Liver (tissue), 10 donors: ENCODE measurements at places on chromosomes 3 and 15.

DNA sequence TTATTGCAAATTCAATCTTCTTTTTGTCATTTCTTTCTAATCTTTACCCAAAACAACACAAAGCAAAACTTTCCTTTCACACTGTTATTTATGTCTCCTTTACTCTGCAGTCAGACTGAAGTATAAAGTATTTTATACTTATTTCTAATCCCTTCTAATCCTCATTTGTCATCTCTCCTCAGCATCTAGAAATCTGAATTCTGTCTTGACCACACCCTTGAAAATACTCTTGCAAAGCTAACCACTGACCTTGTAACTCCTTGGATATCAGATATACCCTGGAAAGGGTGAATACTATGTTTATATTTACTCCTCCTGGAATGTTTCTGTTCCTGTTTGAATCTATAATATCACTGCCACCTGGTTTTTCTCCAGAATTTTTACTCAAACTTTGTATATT lies 481.1 kb downstream of the ZNF385D start:
- no peak for DNase-seq

DNA sequence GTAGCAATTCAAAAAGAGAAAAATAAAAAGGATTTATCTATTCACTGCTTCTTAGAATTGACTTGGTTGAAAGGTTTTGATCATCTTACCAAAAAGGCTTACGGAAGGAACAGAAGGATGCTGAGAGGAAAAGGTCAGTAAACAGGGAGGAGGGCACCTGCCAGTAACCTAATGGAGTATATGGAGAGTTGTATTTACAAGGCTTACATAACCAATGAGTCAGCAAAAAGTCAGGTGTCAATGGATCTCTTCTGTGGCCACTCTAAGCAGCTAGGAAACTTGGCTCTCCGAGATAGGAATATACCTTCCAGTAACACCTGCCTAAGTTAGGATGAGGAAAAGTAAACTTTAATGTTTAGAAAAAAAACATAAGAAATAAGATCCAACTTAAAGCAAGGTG lies 80.5 kb upstream of the PLXND1 start:
- no peak for DNase-seq

DNA sequence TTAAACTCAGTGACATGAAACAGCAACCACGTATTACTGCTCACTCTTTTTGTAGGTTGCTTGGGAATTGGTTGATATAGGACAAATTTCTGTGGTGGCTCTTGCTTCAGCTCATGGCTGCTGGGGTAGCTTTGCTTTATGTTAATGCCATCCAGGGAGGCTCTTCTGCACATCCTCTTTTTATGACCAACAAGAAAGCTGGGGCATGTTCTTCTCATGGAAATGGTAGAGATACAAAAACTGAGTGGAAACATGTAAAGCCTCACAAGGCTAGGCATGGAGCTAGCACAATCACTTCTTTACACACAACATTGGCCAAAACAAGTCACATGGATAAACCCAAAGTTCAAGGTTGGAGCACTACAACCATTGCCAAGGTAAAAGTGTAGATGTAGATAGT lies 176.8 kb downstream of the NECTIN3 start:
- no peak for DNase-seq

GRCh38 chr15:57947781-57948180 lies 117.7 kb downstream of the ALDH1A2 start:
- no peak for DNase-seq

- no peak for DNase-seq
These were observed 12.9 kb downstream of the DZIP3 start for GRCh38 chr3:108602249-108602934.

DNA sequence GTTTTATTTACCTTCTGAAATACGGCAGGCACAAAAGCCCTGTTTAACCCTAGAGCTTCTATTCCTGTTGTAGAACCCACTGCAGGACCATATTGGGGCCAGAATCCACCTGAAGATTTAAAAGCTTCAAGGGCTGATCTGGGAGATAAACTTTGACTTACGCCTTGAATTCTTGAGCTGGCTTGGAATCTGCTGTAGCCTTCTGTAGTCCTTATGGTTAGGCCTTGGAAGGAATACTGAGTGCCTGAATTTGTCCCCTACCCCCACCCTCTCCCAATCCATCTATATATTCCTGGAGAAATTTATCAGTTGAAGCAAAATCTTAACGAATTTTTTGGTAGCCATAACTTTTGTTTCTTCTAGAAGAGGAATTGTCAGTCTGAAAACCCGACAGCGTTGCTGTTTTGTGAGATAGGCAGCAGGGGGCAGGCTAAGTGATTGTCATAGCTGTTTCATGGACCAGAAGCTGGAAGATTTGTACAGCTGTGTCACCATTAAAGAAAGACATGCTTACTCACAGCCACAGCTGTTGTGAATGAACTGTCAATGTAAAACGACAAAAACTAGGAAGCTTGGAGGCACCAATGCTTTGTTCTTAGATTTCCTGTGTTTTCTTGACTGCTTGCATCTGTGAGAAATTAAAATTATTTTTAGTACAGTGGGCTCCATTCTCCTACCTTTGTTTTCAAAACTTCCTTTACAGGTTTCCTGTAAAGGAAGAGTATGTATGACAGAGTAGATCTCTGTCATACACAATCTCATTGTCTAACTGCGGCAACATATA lies 12.8 kb downstream of the LXN start:
- peak; percentile 63 for DNase-seq

GRCh38 chr3:64801856-64802255 lies 114.1 kb upstream of the ADAMTS9 start:
- DNase-seq = no peak

GRCh38 chr15:51083641-51084166 lies 11.0 kb downstream of the TNFAIP8L3 start:
- no peak for DNase-seq

DNA sequence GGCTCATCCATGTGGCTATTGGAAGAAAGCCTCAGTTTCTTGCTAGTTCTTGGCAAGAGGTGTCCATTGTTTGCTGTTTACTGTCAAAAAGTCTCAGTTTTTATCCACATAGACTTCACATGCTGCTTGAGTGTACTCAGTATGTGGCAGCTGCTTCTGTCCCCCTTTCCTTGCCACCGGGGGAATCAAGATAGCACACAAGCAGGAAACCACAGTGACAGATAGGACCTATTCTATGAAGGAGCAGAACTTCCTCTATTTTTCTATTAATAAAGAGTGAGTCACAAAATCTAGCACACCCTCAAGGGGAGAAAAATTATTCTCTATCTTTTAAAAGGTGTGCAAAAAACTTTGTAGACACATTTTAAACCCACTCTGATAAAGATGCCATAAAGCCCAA lies 121.4 kb upstream of the GMNC start:
- DNase-seq = no peak

GRCh38 chr3:23343509-23343908 lies 140.4 kb downstream of the UBE2E2 start:
- DNase-seq = no peak

DNA sequence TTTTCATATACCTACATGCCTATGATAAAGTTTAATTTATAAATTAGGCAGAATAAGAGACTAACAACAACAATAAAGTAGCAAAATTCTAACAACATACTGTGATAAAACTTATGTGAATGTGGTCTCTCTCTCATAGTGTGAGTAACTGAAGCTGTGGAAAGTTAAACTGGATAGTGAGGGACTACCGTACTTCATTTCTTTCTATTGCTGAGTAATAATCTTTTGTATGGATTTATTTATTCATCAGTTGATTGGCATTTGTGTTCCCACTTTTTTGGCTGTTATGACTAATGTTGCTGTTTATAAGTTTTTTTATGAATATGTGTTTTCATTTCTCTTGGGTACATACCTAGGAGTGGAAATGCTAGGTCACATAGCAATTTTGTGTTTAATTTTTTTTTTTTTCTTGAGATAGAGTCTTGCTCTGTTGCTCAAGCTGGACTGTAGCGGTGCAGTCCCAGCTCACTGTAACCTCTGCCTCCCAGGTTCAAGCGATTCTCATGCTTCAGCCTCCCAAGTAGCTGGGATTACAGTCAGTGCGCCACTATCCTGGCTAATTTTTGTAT lies 41.0 kb downstream of the RNF111 start:
- DNase-seq = no peak

- no peak for DNase-seq
These were observed 113.2 kb upstream of the MYO5C start for GRCh38 chr15:52408823-52409222.

DNA sequence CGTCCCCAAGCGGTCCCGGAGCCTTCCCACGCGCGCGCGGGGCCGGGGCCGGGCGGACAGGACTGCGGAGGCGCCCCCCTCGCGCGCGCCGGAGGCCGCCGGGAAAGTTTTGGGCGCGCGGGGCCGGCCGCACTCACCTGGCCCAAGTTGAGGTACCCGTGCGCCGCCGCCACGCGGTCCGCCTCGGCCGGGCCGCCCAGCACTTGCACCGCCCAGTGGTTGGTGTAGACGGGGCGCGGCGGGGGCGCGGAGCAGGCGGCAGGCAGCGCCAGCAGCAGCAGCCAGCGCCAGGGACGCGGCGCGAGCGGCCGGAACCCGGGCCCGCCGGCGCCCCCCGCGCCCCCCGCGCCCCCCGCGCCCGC lies 289 bp downstream of the PCSK6 start:
- peak; percentile 52 for DNase-seq

- DNase-seq = peak; percentile 36
These were observed 71.2 kb upstream of the SOX14 start for GRCh38 chr3:137692803-137693431.

- DNase-seq = no peak
These were observed 8.0 kb downstream of the EOMES start for GRCh38 chr3:27714146-27714526.

- DNase-seq = no peak
These were observed 257.0 kb downstream of the SV2B start for GRCh38 chr15:91357011-91357410.

GRCh38 chr15:69293741-69294615 lies 4.7 kb upstream of the PAQR5 start:
- DNase-seq = no peak

DNA sequence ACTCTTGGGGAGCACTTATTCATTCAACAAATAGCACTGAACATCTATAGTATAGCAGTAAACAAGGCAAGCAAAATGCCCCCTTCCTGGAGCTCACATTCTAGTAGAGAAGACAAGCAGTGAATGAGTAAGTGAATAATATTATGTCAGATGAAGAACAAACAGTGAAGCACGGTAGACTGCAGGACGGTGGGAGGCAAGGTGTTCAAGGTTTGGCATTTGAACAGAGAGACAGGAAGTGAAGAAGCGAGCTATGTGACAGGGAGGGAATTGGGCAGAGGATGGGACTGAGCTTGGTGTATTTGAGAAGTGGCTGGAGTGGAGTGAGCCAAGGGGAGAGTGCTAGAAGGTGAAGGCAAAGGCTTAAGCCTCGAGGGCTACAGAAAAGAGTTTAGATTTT lies 1.4 kb downstream of the CRELD1 start:
- no peak for DNase-seq

GRCh38 chr15:64751464-64751863 lies 23.9 kb downstream of the RBPMS2 start:
- no peak for DNase-seq

DNA sequence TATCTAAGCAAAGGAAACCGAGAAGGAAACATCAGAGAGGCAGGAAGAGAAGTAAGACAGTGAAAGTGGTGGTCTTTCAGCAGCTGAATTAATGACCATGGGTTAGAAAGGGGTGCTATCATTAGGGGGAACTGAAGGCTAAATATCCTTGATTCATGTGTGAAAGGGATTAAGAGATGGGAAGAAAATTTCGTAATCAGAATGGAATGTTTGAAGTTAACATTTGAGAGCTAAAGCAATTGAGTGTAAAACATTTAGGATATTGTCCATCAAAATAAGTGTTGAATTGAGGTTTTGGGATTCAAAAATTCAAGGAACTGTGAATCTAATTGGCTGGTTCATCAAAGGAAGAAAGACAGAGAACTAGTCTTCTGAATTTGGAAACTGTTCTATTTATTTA lies 4.1 kb upstream of the ECT2 start:
- no peak for DNase-seq

- no peak for DNase-seq
These were observed 833.1 kb downstream of the NAALADL2 start for GRCh38 chr3:175692256-175692655.

DNA sequence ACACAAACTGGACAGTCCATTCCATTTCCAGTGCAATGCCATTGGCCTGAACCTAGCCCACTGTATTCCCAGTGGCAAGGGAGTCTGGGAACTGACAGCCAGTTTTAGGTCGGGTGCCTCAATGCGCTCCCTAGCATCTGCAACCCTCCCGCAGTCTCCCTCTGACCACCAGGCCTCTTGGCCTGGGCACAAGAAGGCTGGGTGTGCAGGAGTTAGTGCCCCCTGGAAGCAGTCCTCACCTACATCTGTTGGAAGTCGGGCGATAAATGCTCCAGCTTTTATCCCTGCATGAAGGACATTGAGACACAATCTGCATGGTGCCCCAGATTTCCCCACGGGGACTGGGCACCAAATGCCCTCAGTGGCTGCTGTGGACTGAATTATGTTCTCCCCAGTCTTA lies 12.7 kb downstream of the C3orf22 start:
- DNase-seq = no peak

GRCh38 chr3:107988460-107989175 lies 102.2 kb downstream of the CD47 start:
- no peak for DNase-seq

- DNase-seq = no peak
These were observed 41.4 kb downstream of the SCAPER start for GRCh38 chr15:76863693-76864092.

GRCh38 chr15:41981371-41982132 lies 9.2 kb upstream of the EHD4 start:
- DNase-seq = no peak

GRCh38 chr3:129282727-129283327 lies 4.2 kb downstream of the HMCES start:
- no peak for DNase-seq
